ENCODE measurements at places on chromosomes 11 and 22.

DNA sequence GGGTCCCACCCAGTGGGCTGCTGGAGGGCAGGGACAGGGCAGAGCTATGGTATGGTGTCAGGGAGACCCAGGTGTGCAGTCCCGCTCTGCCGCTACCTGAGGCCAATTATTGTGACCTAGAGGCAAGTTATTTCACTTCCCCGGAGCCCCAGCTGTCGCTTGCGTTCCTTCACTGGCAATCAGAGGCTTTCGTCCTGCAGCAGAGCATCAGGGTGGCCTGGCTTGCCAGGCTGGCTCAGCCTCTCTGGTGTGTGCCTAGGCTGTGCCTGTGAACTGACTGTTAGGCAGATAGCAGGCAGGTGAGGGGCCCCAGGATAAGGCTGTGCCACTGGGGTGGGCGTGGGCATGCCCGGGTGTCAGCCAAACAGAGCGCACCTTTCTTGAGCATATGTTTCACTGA is 31.4 kb downstream of the GLB1L2 start:
- DNase-seq, result no peak

GRCh38 chr11:1232883-1233321 is 10.0 kb downstream of the MUC5B start:
- no peak for DNase-seq

DNA sequence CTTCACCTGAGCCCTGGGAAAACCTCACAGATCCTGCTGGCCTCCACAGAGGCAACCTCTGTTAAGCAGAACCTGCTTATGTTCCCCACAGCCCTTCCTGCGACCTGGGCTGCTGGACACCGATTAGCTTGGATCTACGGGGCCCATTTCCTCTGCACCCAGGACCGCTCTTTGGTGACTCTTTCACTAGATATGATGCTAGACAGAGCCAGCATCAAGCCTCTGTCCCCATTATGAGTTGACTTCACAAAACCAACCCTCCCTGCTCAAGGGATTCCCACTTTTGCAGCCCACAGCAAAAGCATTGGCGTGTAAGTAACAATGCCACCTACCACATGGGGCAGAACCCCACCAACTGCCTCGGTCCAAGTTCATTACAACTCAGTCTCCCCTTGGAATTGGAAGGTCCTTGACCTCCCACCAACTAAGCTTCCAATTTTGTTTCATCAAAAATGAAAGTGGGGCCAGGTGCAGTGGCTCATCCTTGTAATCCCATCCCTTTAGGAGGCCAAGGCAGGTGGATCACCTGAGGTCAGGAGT is 15.2 kb upstream of the TMPRSS4 start:
- no peak for DNase-seq

DNA sequence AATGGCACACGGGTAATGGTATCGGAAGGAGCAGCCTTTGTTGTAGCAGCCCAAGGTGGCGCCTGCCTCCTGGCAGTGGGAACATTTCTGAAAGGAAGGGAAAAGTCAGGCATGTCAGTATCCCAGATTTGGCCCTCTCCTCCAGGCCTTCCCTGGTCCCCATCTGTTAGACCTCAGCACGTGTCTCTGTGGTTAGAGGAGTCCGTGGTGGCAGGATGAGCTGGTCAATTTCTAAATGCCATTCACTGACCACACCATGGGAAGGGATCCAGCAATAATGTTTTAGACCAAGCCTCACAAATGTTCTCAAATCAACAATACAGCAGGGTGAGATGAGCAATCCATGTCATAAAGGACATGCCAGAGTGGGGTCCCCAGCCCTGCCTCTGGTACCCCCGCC is 49.0 kb upstream of the CYP2D6 start:
- DNase-seq, result peak; percentile 58

GRCh38 chr11:7292922-7293321 is 41.2 kb downstream of the SYT9 start:
- no peak for DNase-seq

GRCh38 chr11:35629914-35630313 is 11.7 kb downstream of the FJX1 start:
- DNase-seq, result peak; percentile 99

DNA sequence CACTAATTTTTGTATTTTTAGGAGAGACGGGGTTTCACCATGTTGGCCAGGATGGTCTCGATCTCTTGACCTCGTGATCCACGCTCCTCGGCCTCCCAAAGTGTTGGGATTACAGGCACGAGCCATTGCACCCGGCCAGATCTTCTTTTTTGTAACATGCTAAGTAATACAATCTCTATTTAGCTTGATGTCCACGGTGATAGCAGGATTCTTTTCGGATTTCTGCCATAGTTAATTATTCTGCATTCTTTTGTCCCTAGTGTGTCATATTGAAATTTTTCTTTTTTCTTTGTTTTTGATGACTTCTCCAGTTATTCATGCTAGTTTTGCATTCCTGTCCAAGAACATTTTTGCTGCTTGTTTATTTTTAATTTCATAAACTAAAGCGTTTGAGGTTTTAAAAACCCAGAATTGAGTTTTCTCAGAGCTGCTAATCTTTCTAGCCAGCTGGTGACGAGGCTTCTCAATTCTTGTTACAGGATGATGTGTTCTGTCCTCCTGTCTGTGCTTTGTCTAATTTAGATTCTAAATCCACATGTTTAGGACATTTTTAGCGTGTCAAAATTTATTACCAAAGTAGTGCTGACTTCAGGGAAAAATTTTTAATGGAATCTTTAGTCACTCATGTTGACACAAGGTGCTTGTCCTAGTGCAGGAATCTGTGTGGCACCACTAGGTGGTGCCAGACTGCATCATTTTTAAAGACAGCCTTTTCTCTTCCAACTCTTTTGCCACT is 21.8 kb downstream of the NF2 start:
- DNase-seq, result no peak

DNA sequence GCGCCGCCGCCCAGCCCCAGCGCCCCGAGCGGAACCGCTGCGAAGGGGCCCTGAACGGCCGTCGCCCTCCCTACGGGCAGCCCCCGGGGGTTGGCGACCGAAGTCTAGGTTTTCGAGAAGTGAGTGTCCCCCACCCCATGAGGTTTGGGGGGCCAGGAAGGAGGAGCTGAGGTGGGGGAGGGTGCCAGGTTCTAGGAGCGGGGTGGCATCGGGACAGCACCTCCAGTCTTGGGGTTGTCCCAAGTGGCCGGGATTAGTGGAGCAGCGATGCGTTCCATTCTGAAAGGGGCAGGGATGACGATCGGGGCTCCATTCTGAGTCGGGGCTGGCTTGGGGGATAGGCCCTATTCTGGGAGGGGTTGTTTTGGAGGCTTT is 408 bp downstream of the PPP2R5B start:
- no peak for DNase-seq

- DNase-seq, result no peak
Measured at GRCh38 chr11:12292766-12293165, 84.6 kb upstream of the PARVA start.

- no peak for DNase-seq
Measured at GRCh38 chr11:44600839-44601383, 35.4 kb downstream of the CD82 start.

- DNase-seq, result peak; percentile 63
Measured at GRCh38 chr22:31148488-31148887, 8.2 kb upstream of the PLA2G3 start.

- no peak for DNase-seq
Measured at GRCh38 chr11:117501237-117501898, 173.7 kb downstream of the CEP164 start.

GRCh38 chr11:7046474-7047175 is 26.3 kb downstream of the NLRP14 start:
- peak; percentile 87 for DNase-seq

DNA sequence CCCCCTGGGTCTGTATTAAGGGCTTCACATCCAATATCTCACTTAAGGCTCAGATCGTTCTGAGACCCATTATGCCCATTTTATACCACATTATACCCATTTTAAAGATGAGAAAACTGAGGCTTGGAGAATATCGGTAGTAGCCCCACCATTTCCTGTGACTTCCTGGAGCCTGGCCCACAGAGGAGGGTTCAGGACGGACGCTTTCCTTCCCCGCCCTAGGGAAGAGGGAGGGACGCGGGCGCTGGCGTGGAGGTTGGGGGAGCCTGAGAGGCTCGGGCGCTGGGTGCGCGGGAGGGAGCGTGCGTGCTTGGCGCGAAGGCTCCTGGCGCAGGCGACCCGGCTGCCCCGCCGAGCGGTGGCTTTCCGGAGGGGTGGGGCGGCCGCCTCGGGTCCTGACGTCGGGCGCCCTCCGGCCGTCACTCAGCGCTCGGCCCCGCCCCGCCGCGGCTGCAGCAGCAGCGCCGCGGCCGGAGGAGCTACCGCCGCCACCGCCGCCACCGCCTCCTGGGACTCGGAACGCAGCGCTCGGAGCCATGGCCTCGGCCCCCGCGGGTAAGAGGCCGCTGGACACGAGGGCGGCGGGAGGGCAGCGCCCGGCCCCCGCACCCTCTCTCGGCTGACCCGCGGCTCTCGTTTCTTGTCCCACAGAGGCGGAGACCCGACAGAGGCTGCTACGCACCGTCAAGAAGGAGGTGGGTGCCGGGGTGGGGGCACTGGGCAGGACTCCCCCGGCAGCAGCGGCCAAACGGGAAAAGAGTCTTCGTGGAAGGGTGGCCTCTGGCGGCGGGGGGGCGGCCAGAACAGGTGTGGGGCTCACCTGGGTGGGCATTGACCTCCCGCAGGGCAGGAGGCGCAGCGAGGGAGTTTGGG is at the start of gene SGSM1:
Gene SGSM1, plus strand, starts transcription at position 422 of the 873 bp plus-strand sequence. Its CDS starts 115 bp downstream, at position 537.
- no peak for DNase-seq

- peak; percentile 58 for DNase-seq
Measured at GRCh38 chr11:66768088-66768521, 39.1 kb upstream of the SPTBN2 start.

DNA sequence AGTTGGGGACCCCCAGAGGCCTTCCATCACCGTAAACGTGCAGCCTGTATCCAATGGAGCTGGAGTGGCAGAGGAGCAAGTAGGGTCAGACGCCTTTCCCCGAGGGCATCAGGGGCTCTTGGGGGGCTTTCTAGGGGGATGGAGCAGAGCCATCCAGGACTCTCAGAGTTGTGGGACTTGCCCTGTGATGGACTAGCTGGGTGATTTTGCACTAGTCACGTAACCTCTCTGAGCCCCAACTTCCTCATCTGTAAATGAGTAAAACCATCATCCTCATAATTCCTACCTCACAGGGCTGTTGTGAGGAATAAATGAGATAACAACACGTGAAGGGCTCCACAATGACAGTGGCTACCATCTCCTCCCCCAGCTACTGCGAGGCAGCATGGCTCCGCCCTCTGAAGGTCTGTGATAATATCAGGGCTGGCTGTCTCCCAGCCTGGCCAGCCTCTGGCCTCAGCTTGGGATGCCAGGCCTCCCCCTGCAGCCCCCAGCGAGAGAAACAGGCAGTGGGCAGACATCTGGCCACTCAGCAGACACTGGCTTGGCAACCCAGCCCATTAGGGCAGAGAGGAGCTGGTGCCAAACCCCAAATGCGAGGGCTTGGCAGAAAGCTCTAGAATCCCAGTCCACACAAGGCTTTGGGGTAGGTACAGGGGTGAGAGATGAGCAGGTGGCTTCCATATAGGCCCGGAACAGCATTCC is 6.7 kb downstream of the USP2 start:
- DNase-seq, result no peak

DNA sequence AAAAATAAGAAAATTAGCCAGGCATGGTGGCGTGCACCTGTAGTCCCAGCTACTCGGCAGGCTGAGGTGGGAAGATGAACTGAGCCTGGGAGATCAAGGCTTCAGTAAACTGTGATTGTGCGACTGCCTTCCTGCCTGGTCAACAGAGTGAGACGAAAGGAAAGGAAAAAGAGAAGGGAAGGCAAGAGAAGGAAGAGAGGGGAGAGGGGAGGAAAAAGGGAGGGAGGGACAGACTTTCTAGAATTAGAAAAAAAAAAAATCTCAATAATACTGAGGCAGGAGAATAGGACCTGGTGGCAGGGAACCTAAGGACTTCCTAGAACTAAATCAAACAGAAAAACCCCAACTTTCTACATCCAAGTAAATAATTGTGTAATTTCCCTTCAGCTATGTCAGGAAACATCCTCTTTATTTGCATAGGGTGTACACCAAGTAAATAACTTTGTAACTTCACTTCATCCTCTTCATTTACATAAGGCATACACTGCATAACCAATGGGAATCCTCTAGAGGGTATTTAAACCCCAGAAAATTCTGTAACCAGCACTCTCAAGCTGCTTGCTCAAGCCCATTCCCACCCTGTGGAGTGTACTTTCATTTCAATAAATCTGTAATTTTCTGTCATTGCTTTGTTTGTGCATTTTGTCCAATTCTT is 8.7 kb downstream of the SBF2 start:
- DNase-seq, result no peak

DNA sequence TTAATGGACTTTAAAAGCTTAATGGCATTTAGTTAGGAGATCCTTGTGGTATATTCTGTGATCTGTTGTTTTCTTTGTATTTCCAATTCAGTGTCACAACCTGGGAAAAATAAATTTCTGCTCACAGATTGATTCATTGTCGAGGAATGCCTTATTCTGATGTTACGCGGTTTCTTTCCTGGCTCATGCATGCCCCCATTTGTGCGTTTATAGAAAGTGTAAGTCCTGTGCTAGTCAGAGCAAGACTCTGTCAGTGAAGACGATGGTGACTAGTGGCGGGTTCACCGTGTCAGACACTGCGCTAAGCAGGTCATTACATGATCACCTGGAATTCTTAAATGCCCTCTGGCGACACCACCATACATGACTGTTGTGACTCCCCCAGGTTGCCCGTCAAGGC is 169.4 kb downstream of the TBC1D22A start:
- DNase-seq, result no peak

DNA sequence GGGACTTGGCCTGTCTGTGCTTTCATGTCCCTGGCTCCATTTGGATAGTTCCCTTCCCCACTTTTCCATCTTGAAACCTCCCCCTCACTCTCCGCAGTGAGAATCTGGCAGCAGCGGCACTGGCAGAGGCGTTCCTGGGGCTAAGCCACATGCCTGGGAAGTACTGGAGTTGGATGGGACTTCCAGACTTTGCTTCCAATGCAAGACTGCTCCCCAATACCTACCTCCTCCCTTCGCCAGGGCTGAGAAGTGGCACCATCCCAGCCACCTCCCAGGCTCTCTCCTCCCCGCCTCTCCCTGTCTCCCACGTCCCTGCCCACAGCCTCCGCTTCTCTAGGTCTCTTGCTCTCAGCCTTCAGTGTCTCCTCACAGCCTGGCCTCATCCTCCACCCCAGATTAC is 16.6 kb downstream of the TST start:
- no peak for DNase-seq

GRCh38 chr11:114236829-114237228 is 59.4 kb upstream of the NNMT start:
- peak; percentile 7 for DNase-seq

DNA sequence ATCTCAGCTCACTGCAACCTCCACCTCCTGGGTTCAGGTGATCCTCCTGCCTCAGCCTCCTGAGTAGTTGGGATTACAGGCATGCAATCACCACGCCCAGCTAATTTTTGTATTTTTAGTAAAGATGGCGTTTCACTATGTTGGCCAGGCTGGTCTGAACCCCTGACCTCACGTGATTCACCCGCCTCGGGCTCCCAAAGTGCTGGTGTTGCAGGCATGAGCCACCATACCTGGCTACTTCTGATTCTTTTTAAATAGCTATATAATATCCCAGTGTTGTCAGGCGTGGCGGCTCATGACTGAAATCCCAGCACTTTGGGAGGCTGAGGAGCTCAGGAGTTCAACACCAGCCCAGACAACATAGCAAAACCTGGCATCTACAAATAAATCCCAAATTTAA is 20.7 kb downstream of the TMEM41B start:
- DNase-seq, result no peak

Data from fibroblast of the aortic adventitia (primary cell).